ENCODE measurements at places on chromosomes 5 and 9. TPM values are rescaled to one million over a fixed set of nuclear protein-coding genes. Genes with fewer than 3 reads are reported as not detected.

- peaks cover 29% of the 10 kb centered on the region for H3K4me1 ChIP-seq
- H3K4me3 ChIP-seq: peak overlapping the region; percentile 99
- H3K27ac ChIP-seq: peak overlapping the region; percentile 100
- DNase-seq: peak; percentile 15
- H3K27me3 ChIP-seq: peaks cover 11% of the 10 kb centered on the region
- H3K36me3 ChIP-seq: peaks cover 28% of the 10 kb centered on the region
Measured at GRCh38 chr5:149550594-149551226, 529 bp downstream of the CSNK1A1 start.

DNA sequence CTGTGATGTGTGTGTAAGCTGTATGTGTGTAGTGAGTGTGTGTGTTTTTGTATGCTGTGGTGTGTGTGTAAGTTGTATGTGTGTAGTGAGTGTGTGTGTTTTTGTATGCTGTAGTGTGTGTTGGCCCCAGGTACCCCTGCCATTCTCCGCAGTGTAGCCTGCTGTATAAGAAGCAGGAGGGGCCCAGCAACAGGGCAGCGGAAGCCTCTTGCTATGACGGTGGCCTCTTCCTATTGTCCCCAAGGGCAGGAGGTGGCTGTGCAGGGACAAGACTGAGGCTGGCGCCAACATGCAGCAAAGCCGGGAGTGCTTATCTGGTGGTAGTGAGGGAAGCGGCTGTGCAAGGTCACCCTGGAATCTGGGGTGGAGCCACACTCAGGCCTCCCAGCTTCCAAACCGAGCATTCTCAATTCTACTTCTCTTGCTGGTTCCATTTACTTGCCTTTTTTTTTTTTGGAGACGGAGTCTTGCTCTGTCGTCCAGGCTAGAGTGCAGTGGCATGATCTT, 5.1 kb downstream of the SPAAR start:
- DNase-seq: peak; percentile 43
- no peak overlapping the region for H3K27ac ChIP-seq
- H3K36me3 ChIP-seq: peaks cover 10% of the 10 kb centered on the region
- peaks cover 57% of the 10 kb centered on the region for H3K4me1 ChIP-seq

GRCh38 chr5:139699351-139699750, 51.2 kb downstream of the CXXC5 start:
- H3K36me3 ChIP-seq: peaks cover 4% of the 10 kb centered on the region
- peaks cover 11% of the 10 kb centered on the region for H3K27me3 ChIP-seq
- peaks cover 21% of the 10 kb centered on the region for H3K4me1 ChIP-seq
- H3K4me3 ChIP-seq: no peak overlapping the region

DNA sequence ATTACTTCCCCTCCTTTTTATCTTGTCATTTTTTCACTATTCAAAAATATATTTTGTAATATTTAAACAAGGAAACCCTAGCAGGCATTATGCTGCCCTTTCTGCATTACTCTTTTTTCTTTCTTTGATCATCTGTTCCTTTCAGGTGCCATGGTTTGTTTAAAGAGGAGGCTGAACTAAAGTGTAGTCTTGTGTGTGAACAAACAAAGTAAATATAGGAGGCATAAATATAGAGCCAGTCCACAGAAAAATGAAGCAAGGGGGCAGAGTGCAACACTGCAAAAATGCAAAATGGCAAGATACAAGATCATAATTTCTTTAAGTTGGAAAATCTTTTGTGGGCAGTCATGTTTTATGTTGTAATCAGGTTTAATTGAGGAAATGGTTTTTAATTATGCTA, 947.3 kb upstream of the COX7C start:
- H3K27me3 ChIP-seq: no peaks in the 10 kb centered on the region
- DNase-seq: no peak

DNA sequence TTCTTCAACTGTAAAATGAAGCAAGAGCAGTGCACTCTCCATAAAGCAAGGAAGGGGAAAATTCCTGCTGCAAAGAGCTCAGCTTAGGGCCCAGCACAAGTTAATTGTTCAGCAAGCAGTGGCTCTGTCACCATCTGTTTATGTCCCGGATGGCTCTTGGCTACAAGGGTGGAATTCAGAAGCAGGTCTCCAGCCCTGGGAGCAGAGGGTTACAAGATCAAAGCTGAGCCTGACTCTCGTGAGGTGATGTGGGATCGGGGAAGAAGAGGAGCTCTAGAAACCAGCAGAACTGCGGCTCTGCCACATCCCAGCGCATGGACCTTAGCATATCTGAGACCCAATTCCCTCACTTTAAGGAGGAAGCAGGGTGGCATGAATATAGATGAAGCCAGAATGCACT, 25.2 kb upstream of the OLFM1 start:
- peaks cover 4% of the 10 kb centered on the region for H3K27me3 ChIP-seq
- H3K36me3 ChIP-seq: peaks cover 9% of the 10 kb centered on the region
- DNase-seq: no peak
- H3K27ac ChIP-seq: no peak overlapping the region
- H3K4me1 ChIP-seq: no peaks in the 10 kb centered on the region

GRCh38 chr5:5645198-5645597, 222.7 kb downstream of the ICE1 start:
- H3K27ac ChIP-seq: no peak overlapping the region
- H3K4me3 ChIP-seq: no peak overlapping the region
- DNase-seq: no peak
- H3K27me3 ChIP-seq: peaks cover 4% of the 10 kb centered on the region
- H3K36me3 ChIP-seq: no peaks in the 10 kb centered on the region

- H3K4me1 ChIP-seq: no peaks in the 10 kb centered on the region
- H3K27me3 ChIP-seq: peaks cover 7% of the 10 kb centered on the region
- H3K27ac ChIP-seq: peak overlapping the region; percentile 31
- no peak overlapping the region for H3K4me3 ChIP-seq
- no peak for DNase-seq
Measured at GRCh38 chr5:14702238-14702839, 37.8 kb downstream of the OTULIN start.

DNA sequence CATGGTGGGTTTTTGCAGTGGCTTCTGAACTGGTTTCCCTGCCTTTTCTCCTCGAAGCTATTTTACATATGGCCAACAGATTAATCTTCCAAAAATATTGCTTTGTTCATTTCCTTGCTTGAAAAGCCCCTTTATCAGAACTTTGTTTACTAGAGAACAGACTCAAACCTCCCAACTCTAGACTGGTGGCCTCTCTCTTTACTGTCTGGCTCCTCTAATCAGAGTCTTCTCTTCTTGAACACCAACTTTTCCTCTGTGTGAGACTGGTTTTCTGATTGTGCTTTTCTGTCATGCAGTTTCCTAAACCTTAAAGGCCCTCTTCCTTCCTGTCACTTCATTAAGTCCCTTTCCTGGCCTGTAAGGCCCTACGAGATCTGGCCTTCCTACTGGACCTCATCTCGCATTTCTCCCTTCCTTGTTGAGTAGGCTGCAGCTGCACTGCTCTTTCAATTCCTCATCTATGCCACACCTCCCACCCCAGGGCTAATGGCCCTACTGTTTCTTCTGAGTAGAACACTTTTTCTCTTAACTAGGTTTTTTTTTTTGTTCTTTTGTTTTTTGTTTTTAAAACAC, 5.7 kb downstream of the C9orf43 start:
- no peak overlapping the region for H3K4me3 ChIP-seq
- no peaks in the 10 kb centered on the region for H3K27me3 ChIP-seq
- peaks cover 10% of the 10 kb centered on the region for H3K4me1 ChIP-seq

- no peaks in the 10 kb centered on the region for H3K4me1 ChIP-seq
- H3K27ac ChIP-seq: no peak overlapping the region
- H3K36me3 ChIP-seq: no peaks in the 10 kb centered on the region
- H3K4me3 ChIP-seq: no peak overlapping the region
Measured at GRCh38 chr5:36701085-36701698, 94.8 kb downstream of the SLC1A3 start.

DNA sequence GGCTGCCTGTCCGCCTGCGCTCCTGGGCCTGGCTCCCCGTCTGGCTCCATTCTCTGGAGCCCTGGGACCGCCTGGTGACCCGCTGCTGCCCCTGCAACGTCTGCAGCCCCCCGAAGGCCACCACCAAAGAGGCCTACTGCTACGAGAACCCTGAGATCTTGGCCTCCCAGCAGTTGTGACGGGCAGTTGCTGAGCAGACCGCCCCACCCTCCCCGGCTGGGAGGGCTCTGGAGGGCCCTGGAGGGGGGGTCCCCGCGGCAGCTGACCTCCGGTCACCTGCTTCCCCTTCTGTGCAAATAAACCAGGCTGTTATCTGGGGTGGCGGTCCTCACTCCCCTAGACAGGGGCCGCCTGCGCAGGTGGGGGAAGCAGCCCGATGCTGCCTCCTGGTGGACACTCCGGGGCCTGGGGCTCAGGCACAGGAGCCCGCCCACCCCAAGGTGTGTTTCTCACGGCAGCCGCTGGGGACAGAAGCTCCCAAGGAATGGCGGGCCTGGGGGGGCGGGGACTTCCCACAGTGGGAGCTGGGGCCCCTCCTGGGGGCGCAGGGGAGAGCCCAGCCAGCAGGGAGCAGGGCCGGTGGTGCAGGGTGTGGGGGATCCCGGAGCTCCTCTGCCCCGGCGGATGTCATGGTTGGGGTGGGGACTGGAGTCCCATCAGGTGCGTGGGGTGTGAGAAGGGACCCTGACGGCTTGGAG, 4.7 kb upstream of the TUBB4B start:
- H3K4me1 ChIP-seq: peaks cover 2% of the 10 kb centered on the region
- peak; percentile 92 for DNase-seq
- H3K36me3 ChIP-seq: peaks cover 3% of the 10 kb centered on the region

DNA sequence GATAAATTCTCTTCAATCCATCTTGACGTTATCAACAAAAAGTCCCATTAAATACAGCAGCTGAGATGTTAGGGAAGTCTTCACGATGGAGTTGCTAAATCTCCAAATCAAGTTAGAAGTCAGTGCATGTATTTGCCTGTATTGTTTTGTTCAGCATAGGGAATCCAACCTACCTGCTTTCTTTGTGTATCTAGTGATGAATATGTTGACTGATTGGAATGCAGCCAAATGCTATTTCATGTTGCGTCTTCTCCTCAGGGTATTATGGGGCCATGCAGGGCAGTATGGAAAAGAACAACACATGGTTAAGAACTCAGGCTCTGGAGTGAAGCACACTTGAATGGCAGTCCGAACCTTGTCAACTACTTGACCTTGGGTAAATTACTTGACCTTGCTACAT, 529.5 kb upstream of the ZNF462 start:
- no peaks in the 10 kb centered on the region for H3K36me3 ChIP-seq
- H3K27me3 ChIP-seq: no peaks in the 10 kb centered on the region
- H3K4me3 ChIP-seq: no peak overlapping the region

- H3K27ac ChIP-seq: no peak overlapping the region
- DNase-seq: no peak
- peaks cover 4% of the 10 kb centered on the region for H3K4me1 ChIP-seq
- peaks cover 3% of the 10 kb centered on the region for H3K36me3 ChIP-seq
- no peak overlapping the region for H3K4me3 ChIP-seq
- peaks cover 3% of the 10 kb centered on the region for H3K27me3 ChIP-seq
Measured at GRCh38 chr5:4205398-4205797, 609.8 kb downstream of the IRX1 start.

DNA sequence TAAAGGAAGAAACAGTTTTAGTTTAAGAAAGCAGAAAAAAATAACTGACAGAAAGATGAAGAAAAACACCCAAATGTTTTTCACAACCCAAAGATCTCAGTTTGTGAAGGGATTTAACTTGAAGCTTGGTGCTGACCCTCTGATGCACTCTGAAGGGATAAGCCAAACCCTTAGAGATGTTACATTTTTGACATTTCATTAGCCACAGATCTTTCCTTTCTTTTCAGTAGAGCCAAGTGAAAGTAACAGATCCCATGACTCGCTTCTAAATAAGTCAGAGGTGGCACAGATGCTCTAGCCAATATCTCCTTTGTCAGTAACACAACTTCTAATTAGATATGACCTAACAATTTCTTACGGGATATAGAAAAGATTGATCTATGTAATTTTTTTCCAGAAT, 394.5 kb upstream of the EDIL3 start:
- no peak overlapping the region for H3K27ac ChIP-seq
- DNase-seq: no peak
- no peaks in the 10 kb centered on the region for H3K4me1 ChIP-seq
- H3K4me3 ChIP-seq: no peak overlapping the region

DNA sequence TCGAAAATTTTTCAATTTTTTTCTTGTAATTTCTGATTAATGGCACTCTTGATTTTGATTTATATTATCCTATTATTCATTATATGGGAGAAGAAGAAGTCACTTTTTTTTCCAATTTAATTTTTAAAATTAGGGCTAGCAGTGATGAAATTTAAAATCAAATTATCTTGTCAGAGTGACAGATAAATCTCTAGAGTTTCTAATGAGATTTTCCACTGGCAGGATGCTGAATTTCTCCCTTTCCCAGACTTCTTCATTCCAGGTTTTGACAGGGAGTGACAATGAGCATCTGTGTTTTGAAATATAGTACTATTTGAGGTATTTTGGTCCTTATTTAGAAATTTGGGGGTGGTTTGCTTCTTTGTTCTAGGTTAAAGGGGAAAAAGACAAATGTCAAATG, 2274.1 kb downstream of the MAT2B start:
- H3K27me3 ChIP-seq: no peaks in the 10 kb centered on the region
- H3K4me3 ChIP-seq: no peak overlapping the region
- H3K4me1 ChIP-seq: peaks cover 3% of the 10 kb centered on the region
- no peak for DNase-seq
- no peaks in the 10 kb centered on the region for H3K36me3 ChIP-seq
- H3K27ac ChIP-seq: no peak overlapping the region

DNA sequence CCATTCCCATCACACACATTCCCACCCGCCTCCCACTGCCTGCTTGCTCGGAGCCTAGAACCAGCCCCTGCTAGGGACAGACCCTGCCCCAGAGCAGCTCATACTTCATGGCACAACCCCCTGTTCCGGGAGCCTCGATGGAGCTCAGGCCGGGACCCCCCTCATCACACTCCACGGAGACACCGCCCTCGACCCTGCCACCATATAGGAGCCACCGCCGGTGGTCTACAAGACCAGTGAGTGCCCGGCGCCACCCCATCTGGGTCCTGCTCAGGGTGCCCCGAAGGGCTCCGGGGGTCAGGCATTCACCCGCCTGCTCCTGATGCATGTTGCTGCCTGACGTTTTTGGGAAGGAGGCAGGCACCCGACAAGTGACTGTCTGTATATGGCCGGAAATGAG, 65.5 kb upstream of the RXRA start:
- no peak overlapping the region for H3K4me3 ChIP-seq
- no peak for DNase-seq
- no peaks in the 10 kb centered on the region for H3K36me3 ChIP-seq
- H3K27ac ChIP-seq: no peak overlapping the region
- H3K27me3 ChIP-seq: peaks cover 3% of the 10 kb centered on the region

DNA sequence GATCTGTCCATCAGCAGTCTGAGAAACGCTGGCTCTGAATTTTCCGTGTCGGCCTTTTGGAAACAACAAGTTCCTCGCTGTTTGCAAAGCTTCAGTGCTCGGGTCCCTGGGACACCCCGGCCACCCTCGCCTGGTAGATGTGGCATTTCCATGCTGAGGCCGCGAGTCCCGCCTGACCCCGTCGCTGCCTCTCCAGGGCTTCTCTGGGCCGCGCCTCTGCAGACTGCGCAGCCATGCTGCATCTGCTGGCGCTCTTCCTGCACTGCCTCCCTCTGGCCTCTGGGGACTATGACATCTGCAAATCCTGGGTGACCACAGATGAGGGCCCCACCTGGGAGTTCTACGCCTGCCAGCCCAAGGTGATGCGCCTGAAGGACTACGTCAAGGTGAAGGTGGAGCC, 4.7 kb downstream of the NTNG2 start:
- no peak overlapping the region for H3K4me3 ChIP-seq
- no peak overlapping the region for H3K27ac ChIP-seq
- no peak for DNase-seq
- H3K36me3 ChIP-seq: no peaks in the 10 kb centered on the region
- peaks cover 17% of the 10 kb centered on the region for H3K27me3 ChIP-seq
- peaks cover 6% of the 10 kb centered on the region for H3K4me1 ChIP-seq

Gene CCNG1
- 360 TPM for total RNA-seq

Gene SLC6A19
- not detected for total RNA-seq

Gene PROB1
- 7.3 TPM for total RNA-seq

Gene AIF1L
- 16.3 TPM for total RNA-seq

Gene VPS13A
- 46.0 TPM for total RNA-seq

Gene PCDHGA12
- total RNA-seq: 3.8 TPM

Gene SEC16A
- 79.5 TPM for total RNA-seq

Gene SEMA6A
- total RNA-seq: 180 TPM

Gene REEP2
- 72.8 TPM for total RNA-seq

Gene CERCAM
- 27.9 TPM for total RNA-seq
